Thymus (tissue), 14 donors: ENCODE measurements at places on chromosomes 1 and 21.

DNA sequence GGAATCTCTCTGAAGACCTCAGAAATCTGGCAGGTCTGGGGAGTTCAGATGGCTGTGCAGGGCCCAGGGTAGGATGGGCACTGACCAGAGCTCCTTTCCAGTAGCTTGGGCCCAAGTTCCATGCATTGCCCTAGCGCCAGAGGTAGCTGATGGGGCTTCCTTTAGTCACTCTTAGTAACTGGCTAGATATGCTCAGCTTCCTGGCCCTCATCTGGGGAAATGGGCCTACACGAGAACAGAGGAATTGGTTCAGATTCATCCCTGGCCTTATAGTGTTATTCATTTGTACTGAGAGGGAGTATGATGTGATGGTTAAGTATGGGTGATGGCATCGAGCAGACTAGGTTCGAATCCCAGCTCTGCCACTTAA, 15.5 kb upstream of the PSMB2 start:
- DNase-seq, result no peak

DNA sequence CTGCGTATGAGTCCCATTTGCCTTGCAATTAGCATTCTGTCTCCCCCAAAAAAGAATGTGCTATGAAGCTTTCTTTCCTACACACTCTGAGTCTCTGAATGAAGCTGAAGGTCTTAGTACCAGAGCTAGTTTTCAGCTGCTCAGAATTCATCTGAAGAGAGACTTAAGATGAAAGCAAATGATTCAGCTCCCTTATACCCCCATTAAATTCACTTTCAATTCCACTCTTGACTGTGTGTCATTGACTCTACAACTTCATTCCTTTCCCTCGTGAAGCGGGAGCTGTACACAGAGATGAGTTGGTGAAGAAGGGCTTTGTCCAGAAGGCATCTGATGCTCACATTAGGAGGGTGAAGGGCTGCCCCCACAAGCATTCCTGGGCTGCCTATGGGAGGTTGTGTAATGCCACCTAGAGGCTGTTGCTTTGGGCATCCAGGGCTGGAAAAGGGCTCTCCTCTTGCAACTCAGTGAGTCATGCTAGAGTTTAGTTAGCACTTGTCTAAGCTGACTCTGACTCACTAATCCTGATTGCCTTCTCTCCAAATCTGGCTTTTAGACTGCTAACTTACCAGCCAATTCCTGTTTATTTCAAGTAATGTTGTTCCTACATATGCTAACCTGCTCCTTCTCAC, 1.8 kb downstream of the SPRR1B start:
- no peak for DNase-seq

- DNase-seq, result no peak
Observed at GRCh38 chr21:26588446-26588845, 15.4 kb upstream of the CYYR1 start.

DNA sequence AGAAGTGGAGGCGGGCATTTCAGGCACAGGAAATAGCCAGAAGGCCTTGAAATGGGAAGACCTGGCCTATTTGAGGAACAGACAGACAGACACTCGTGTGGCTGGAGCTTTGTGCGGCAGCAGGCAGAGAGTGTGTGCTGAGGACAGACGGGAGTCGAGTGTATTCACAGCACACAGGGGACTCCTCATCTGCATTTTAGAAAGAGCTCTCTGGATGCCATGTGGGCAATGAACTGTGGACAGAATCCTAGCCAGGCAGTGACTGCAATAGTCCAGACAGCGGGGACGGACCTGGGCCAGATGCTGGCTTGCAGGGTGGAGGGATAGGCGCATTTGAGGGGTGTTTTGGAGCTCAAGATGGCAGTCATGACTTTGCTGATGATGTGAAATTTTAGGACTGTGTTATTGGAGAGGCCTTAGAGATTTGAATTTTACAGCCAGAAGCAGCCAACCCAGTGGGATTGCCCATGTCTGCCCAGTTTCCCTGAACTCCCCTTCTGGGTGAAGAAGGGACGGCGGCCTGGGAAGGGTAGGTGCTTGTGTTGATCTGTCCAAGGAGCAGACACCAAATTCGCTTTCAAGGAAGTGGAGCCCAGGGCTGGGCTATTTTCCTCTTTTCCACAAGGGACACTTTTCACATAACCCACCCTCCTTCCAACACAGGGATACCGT, 43.7 kb downstream of the CHAF1B start:
- no peak for DNase-seq

- no peak for DNase-seq
Observed at GRCh38 chr1:221166559-221167318, 287.5 kb downstream of the HLX start.

DNA sequence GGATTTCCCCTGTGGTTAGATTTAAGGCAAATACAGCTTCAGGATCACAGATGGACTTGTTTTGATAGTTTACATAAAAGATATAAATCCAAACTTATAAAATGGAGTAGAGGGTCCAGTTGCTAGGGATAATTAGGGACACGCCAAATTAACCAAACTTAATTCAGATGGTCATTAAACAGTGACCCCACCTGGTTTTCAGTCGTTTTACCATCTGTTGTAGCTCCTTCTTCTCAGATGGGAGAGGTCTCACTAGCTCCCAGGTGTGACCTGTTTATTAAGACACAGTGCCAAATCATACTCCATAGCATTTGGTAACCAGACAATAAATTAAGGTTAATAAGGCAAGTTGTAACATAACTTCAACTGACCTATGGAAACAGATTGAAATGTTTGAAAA, 8.1 kb upstream of the GADD45A start:
- DNase-seq, result no peak
